ENCODE measurements at places on chromosomes 2 and 18. TPM values are rescaled to one million over a fixed set of nuclear protein-coding genes. Genes with fewer than 3 reads are reported as not detected.
A peak's percentile ranks its signal among the peaks of the same experiment; 100 is the strongest.

ROCK2 gene
- total RNA-seq, result 60.3 TPM

TSPYL6 gene
- not detected for total RNA-seq

SYT4 gene
- total RNA-seq, result not detected

DSC3 gene
- total RNA-seq, result not detected

DNA sequence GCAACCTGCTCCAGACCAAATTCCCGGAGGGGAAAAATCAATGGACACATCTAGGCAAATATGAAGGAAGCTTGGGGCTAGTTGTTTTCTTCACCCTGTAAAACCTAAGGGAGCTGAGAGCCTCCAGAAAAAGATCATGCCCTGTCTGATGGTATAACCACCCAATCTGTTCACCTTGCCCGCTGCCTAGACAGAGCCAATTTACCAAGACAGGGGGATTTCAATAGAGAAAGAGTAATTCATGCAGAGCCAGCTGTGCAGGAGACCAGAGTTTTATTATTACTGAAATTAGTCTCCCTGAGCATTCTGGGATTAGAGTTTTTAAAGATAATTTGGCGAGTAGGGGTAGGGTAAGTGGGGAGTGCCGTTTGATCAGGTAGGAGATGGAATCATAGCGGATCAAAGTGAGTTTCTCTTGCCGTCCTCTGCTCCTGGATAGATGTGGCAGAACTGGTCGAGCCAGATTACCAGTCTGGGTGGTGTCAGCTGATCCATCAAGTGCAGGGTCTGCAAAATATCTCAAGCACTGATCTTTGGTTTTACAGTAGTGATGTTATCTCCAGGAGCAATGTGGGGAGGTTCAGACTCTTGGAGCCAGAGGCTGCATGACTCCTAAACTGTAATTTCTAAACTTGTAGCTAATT is 35.1 kb upstream of the B4GALT6 start:
- DNase-seq, result no peak

DNA sequence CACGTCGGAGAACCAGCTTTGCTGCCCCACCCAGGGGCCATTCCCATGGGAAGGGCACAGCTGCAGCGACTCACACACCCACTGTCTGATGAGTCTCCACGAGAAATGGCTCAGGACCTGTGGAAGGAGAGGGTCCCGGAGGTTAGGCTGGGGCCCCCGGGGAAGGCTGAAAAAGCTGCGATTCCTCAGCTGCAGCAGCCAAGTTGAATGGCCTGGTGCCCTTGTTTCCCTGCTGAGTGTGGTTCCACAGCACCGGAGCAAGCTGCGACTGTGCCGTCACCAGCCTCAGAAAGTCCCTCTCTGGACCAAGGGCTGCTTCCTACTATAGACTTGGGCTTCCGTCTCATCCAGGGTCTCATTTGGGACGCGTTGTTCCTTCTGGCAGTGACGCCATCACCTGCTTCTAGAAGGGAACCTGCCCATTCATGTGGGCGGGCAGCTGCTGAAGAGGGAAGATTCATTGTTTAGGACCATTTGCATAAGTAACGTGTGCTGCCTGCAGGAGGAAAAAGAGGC is 180.2 kb downstream of the INHBB start:
- peak; percentile 62 for DNase-seq

- DNase-seq, result no peak
These were observed 18.5 kb downstream of the RBMS1 start for GRCh38 chr2:160474891-160475787.

DNA sequence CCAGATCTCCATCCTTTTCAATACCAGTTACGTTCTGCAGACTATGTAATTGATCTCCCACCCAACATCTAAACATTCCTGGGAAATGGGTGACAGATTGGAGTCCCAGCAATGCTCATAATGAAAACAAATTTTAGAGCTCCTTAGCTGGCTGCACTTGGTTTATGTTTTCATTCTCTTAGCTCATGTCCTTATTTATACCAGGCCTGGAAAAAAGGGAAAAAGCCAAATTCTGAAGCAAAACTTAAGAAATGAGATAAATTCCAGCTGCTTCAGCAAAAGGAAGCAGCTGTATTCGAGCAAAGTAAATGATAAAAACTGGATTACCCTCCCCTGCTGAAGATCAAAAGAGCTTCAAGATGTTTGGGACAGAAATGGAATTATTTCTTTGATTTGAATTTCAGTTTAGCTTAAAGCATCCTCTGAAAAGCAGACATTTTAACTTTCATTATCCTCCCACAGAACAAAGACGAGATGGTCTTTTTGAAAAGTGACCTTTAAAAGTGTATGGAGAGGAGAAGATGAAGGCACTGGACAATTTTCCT is 196.5 kb upstream of the THUMPD2 start:
- DNase-seq, result no peak

DNA sequence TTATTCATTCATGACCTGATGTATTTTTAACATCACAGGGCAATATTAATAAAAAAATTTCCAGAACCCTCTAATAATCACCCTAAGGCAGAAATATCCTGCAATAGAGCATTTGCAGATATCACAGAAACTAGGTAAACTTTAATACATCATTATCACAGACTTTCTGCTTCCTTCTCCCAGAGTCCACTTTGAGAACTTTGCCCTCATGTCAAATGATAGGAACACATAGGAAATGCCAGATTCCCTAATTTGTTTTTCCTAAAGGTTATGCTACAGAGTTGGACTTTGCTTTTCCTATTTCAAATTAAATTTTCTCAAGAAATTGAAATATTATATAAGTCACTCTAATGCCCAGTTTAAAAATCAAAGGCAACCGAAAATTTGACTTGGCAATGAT is 352.8 kb upstream of the LRP1B start:
- no peak for DNase-seq

GRCh38 chr2:220736778-220737177 is 835.3 kb downstream of the EPHA4 start:
- DNase-seq, result no peak

DNA sequence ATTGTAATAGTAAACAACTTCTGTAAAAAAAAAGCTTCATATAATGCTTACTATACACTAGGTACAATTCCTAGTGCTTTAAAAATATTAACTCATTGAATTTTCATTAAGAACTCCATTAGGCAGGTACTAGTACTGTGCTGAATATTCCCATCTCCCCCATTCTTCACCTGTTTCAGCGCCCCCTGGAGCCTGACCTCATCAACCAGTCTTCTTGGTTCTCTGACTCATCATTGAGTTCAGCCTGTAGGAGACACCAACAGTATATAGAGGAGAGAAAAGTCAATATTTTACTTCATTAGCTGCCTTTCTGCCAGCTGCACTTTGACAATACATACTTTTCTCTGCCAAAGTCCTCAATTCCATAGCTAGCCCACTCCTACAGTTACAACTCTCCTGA is 1009.9 kb upstream of the KLHL29 start:
- DNase-seq, result no peak

DNA sequence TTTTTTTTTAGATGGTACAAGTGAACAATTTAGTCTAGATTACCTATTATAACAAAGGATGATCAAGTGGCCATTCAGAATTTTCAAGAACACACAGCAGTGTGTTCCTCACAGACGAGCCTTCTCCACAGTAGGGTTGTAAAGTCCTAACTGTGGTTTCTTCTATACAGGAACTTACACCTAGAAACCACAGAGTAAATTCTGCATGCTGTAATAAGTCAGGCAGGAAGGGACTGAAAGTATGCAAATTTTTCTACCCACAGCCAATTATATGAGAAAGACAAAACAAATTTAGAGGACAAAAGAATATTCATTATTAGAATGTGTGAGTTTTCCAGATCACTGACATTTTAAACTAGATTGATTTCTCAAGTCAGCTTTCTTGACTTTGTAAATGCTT is 99.5 kb downstream of the RBMS1 start:
- DNase-seq, result no peak

DNA sequence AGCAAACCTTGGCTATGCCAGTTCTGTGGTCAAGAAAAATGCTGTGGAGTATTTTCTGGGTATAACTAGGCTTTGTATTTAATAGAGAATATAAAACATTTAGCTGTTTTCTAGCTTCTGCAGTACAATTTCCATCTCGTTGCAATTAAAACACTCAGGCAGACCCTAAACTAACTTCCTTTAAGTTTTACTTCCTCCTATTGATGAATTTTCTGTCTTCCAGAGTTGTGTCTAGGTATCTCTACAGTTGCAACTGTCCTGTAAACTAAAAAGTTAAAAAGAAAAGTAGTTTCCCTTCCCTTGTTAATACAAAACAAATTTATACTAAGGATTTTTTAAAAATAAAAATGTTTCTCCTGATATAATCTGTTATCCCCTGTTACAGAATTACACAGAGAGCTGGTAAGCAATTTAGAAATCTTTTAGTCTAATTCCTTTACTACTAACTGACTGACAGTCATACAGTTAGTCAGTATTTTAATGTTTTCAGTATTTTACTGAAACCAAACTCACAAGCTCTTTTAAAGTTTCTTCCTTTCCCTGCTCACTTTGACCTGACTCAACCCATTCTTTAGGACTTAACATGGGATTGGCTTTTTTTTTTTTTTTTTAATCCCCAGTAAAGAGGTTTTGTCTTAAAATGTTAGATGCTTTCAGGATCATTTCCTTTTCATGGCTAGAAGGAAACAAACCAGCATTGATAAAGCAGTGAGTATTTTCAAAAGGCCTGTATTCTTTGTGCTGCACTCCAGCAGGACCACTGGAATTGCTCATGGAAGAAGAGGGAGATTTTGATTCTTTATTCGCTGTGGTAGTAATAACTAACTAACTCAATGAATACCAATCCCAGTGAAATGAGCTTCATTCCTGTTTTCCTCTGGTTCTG is 22.9 kb downstream of the ITGAV start:
- no peak for DNase-seq

- no peak for DNase-seq
These were observed 131.3 kb upstream of the CBLN2 start for GRCh38 chr18:72675394-72675793.

DNA sequence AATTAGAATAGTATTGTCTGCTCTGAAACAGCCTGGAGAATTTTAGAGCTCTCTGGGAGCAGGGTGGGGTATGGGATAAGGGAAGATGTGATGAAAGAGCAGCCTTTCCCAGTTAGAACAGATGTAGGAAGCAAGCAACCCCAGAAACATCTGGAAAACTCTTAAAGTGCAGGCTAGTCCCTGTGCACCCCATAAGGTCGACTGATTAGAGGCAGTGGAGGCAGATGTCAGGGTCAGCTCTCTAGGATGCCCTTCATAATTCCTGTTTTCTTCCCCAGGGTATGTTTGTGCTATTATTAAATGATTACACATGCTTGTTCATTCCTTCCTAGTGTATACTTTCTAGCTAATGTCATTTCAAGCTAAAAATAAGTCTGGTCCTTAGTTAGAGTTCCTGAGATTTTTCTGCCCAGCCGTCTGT is 41.7 kb downstream of the PTPRM start:
- DNase-seq, result no peak

DNA sequence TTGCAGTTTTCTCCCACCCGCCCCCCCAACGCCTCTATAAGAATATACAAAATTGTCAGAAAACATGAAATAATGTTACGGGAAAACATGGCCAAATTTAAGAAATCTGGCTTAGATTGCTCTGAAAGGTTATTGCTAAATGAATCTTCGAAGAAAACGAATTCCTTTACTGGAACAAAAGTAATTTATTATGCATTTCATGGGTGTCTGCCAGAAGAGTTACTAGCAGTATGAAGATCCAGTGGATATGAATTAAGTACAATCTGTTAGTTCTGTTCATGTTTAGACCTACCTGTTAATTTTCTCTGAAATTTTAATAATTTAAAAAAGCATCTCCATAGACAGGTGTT is 21.9 kb downstream of the GATA6 start:
- no peak for DNase-seq

DNA sequence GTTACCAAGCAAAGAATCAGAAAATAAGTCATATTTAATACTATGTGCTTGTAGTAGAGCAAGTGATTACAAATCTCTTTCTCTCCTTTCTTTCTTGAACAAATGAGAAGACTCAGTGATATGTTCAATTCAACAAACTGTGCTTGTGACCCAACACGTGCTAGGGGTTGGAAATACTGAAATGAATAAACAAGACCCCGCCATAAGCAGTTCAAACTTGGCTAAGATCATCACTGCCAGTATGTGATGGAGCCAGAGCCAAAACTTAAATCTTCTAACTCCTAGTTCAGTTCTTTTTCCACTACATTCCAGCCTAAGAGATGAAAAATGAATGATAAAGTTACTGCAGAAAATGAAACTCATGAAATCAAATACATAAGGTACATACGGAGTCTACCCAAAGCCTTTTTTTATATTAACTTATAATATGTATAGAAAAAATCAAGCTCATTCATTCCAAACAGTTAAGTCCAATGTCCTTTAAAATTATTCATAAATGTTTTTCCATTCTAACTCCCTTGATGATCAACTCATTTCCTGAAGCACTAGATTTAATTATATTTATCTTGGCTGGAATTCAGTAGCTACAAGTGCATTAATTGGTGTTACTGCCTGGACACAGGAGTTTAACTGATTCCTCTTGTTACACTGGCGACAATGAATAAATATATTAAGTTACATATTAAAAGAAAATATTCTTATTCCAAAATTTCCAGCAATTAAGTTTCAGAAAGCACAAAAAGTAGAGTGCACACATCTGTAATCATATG is 36.0 kb downstream of the GALNT3 start:
- no peak for DNase-seq

DNA sequence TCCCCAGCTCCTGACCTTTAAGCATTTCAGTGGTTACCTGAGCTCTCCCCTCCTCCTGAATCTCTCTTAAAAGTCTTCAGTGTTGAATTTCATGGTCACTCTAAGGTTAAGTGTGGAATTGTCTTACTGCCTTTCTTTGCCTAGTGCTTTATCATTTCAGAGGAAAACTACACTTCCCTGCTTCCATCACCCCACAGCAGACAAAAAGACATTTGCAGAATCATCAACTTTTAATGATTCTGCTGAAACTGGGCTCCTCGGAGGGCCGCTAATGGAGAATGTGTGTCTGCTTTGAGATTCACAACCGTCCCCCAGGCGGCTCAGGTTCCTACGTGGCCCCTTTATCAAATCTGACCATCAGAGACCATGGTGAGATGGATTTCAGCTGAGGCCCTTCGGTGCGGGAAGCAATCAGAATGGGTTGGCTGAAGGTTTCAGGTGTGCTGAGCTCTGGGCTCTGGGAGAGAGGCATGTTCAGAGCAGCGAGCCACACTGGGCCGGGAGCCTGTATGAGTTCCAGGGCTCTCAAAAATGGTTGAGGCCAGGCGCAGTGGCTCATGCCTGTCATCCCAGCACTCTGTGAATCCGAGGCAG is 41.9 kb upstream of the TBC1D8 start:
- DNase-seq, result no peak

DNA sequence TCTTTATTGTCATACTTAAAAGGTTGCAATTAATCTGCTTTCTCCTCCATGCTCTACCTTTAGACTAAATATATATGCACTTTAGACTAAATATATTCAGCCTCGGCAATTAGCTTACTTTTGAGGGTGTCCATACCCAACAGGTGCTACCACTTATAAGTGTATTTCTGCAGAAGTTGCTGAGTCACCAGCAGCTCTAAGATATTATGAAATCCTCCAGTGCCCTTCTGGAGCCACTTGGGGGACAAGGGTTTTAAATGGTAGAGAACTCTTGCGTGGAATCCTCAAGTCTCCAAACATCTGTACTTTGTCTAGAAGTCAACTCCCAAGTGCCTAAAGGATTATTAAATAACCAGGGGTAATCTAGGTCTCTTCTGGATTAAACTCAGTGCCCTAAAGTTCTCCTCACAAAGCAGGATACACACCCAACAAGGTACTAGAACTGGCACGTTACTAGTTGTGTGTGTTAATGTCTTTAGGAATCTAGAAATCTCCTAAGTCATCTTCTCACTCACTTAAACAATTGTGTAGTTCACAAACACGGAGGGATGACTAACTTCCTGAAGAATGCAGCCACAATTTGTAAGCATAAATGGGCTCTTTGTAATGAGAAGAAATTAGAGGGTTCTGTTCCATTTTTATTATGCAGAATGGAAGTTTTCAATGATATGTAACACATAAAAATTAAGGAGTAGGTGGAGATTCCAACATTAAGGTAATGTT is 159.7 kb downstream of the CD226 start:
- DNase-seq, result no peak

Data from spleen (tissue), 13 donors.